ENCODE measurements at places on chromosomes 11 and 22. TPM values are rescaled to one million over a fixed set of nuclear protein-coding genes. Genes with fewer than 3 reads are reported as not detected.

DNA sequence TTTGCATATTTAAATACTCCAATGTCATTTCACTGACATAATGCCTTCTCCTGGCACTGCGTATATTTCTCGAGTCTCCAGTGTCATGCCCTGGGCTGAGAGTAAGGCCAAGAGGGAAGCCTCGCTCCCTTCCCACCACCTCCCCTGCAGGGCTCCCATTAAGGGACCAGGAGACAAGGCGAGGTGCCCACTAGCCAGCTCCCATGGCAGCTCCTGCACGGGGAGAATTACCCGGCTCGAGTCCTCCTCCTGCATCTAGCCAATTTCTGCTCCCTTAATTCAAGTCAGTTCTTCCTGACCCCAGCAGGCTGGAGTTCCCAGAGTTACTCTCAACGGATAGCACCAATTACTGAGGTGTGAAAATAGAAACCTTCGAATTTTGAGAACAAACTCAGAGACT, 31.9 kb downstream of the OPCML start:
- no peak overlapping the region for H3K4me3 ChIP-seq
- H3K4me1 ChIP-seq, result no peaks in the 10 kb centered on the region
- no peaks in the 10 kb centered on the region for H3K36me3 ChIP-seq
- no peaks in the 10 kb centered on the region for H3K27me3 ChIP-seq
- no peak for DNase-seq
- no peak overlapping the region for H3K27ac ChIP-seq

DNA sequence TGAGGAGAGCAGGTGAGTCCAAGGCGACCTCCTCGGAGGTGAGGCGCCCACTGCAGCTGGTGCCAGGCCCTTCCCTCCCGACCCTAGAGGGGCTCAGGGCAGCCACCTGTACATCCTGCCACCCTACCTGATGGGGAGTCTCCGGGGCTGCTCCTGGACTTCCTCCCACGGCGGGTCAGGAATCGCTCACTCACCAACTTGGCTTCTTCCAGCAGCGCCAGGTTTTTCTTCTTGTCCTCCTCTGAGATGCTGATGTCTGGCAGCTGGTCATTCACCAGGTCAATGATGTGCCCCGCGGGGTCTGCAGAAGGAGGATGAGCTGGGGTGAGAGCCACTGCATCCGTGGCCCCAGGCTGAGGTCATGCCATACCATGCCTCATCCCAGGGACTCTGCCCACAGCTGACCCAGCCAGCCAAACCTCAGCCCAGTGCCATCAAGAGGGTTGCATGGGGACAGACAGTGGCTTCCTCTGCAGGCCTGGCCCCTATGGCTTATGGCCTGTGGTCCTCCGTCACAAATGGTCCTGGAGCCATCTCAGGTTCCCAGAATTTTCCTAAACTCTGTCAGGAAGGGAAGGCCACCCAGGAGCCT, 61.0 kb upstream of the LYVE1 start:
- H3K27ac ChIP-seq, result no peak overlapping the region
- H3K4me1 ChIP-seq, result peaks cover 14% of the 10 kb centered on the region
- no peaks in the 10 kb centered on the region for H3K36me3 ChIP-seq
- H3K4me3 ChIP-seq, result no peak overlapping the region

DNA sequence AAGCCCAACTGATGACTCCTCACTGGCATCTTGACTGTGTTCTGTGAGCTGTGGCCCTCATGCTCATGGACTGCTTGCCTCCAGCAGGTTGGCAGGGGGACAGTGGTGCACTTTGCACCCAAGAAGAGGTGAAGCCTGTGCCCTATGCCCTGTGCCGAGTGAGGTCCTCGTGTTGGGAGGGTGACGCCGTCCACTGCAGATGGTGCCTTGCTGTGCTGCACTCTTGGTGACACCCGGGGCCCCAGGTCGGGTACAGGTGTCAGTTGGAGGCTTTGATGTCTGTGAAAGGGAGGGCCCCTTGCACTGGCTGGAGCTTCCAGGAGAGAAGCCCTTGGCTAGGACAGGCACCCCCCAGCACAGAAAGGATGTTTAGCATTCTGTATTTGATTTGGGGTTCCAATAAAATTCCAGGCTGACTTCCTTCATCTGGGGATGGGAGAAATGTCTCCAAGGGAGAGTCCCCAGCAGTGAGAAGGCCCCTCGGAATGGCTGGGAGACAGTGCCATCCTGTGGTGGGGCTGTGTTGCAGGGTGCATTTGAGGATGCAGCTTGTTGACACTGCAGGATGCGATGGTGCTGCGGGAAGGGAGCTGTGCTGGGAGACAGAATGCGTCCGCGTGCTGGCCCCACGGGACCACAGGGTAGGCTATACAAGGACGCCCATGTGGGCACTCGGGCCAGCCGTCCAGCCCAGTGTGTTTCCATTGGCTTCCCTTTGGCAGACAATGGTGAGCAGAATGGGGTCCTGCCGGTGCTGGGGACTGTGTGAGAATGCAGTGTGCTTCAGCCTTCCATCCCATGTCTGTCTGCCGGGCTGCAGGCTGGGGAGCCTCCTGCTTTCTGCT, 2.5 kb upstream of the ZDHHC8 start:
- no peak for DNase-seq
- H3K36me3 ChIP-seq, result no peaks in the 10 kb centered on the region
- no peak overlapping the region for H3K27ac ChIP-seq
- H3K4me1 ChIP-seq, result peaks cover 15% of the 10 kb centered on the region
- no peak overlapping the region for H3K4me3 ChIP-seq

GRCh38 chr11:77019976-77020595, 14.1 kb upstream of the B3GNT6 start:
- no peak overlapping the region for H3K27ac ChIP-seq
- no peaks in the 10 kb centered on the region for H3K27me3 ChIP-seq
- H3K36me3 ChIP-seq, result no peaks in the 10 kb centered on the region
- no peak for DNase-seq
- H3K4me3 ChIP-seq, result no peak overlapping the region

DNA sequence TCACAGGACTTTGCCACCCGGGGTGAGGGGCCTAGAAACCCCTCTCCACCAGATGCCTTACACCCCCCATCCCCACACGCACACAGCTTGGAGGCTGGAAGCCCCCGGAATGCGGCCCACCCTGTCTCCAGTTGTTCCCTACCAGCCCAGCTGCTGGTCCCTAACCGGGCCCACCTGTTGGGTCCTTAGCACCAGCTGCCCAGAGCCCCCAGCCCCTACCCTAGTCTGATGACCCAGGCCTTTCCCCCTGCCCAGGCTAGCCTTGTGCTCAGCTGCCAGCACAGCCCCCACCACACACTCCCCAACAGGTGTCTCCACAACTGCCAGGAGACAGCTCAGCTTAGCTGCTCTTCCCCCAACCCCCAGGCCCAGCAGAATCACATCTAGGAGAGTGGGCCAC, 67.1 kb downstream of the CDKN1C start:
- no peak overlapping the region for H3K27ac ChIP-seq
- no peaks in the 10 kb centered on the region for H3K4me1 ChIP-seq
- H3K27me3 ChIP-seq, result no peaks in the 10 kb centered on the region
- DNase-seq, result no peak
- H3K36me3 ChIP-seq, result no peaks in the 10 kb centered on the region

- H3K27me3 ChIP-seq, result no peaks in the 10 kb centered on the region
- no peak overlapping the region for H3K27ac ChIP-seq
- no peaks in the 10 kb centered on the region for H3K4me1 ChIP-seq
- no peak for DNase-seq
- H3K4me3 ChIP-seq, result no peak overlapping the region
- H3K36me3 ChIP-seq, result no peaks in the 10 kb centered on the region
Measured at GRCh38 chr11:16902781-16903378, 111.3 kb downstream of the PLEKHA7 start.

DNA sequence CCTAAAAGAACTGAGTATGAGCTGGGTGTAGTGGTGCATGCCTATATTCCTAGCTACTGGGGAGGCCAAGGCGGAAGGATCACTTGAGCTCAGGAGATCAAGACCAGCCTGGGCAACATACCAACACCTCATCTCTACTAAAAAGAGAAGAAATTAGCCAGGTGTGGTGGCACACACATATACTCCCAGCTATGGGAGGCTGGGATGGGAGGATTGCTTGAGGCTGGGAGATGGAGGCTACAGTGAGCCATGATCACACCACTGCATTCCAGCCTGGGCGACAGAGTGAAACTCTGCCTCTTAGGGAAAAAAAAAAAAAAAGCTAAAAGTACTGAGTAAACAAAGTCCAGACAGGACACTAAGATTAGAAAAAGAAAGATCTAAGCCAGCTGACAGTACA, 3.5 kb upstream of the HTR3B start:
- H3K4me1 ChIP-seq, result no peaks in the 10 kb centered on the region
- no peak overlapping the region for H3K27ac ChIP-seq
- no peak overlapping the region for H3K4me3 ChIP-seq
- no peaks in the 10 kb centered on the region for H3K27me3 ChIP-seq

GRCh38 chr11:76978239-76978638, 56.0 kb upstream of the B3GNT6 start:
- no peaks in the 10 kb centered on the region for H3K36me3 ChIP-seq
- no peak overlapping the region for H3K4me3 ChIP-seq
- no peak for DNase-seq
- no peaks in the 10 kb centered on the region for H3K4me1 ChIP-seq
- H3K27me3 ChIP-seq, result no peaks in the 10 kb centered on the region
- H3K27ac ChIP-seq, result no peak overlapping the region

DNA sequence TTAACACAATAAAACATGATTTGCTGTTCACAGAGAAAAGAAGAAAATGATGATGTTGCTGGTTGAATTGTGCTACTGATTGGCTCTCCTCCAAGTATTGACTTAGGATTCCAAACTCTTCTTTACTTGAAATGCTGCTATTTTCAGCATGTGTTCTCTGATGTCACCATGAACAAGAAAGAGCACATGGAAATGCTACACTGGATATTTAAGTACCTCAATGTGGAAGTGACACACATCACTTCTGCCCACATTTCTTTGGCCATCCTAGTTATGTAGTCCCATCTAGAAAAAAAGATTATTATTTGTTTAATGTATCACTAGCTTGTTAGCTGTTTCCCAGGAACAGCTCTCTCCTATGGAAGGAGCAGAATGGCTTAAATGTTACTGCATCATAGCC, 27.2 kb downstream of the OR52B2 start:
- no peaks in the 10 kb centered on the region for H3K27me3 ChIP-seq
- DNase-seq, result no peak
- H3K27ac ChIP-seq, result no peak overlapping the region
- no peaks in the 10 kb centered on the region for H3K4me1 ChIP-seq
- no peaks in the 10 kb centered on the region for H3K36me3 ChIP-seq
- no peak overlapping the region for H3K4me3 ChIP-seq

DNA sequence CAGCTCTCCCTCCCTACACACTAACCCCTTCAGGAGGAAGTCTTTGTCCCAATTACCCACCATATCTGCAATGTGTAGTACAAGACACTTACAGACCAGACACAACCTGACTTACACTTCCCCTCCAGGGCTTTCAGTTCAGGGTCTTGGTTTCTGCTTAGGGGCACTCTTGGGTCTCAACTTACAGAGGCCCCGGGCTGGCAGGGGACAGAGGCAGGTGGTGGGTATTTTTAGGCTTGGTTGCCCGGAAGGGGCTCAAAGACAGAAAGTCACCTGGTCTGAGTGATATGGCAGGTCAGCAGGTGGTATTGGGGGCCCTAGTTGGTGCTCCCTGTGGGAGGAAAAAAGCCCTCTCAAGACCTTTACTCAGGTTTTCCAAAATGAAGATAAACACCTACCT, 3.4 kb upstream of the TMEM184B start:
- no peak overlapping the region for H3K4me3 ChIP-seq
- DNase-seq, result no peak
- H3K4me1 ChIP-seq, result no peaks in the 10 kb centered on the region
- no peaks in the 10 kb centered on the region for H3K36me3 ChIP-seq

- H3K27me3 ChIP-seq, result no peaks in the 10 kb centered on the region
- H3K27ac ChIP-seq, result no peak overlapping the region
- DNase-seq, result peak; percentile 23
- no peaks in the 10 kb centered on the region for H3K36me3 ChIP-seq
- H3K4me1 ChIP-seq, result no peaks in the 10 kb centered on the region
Measured at GRCh38 chr11:15327786-15328231, 213.1 kb downstream of the INSC start.

DNA sequence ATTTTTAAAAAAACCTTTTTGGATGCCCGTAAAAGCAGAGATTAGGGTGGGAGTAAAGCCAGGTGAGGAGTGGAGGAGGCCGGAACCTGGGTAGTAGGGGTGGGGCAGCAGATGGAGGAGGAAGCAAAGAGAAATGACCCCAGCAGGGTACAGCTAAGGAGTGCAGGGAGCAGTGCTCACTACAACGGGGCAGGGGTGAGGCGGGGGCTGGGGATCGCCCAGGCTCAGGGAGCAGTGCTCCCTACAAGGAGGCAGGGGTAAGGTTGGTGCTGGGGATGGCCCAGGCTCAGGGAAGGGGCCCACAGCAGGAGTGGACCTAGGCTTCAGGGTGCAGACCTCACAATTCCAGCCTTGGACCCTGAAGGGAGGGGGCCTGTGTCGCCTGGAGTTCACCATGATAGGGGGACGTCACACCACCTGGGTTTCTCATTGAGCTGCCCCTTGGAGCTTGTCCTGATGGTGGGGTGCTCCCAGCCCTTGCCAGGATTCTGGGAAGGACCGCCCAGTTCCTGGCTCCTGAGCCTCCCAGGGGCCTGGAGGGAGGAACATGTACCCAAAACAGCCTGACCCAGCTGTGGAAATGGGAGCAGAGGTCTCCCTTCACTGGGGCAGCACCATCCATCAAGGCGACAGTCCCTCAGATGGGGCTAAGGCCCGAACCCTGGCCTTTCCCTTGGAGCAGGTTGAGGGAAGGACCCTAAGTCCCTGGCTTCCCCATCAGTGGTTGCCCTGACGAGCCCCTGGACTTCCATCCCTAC, 2.9 kb upstream of the PNPLA2 start:
- H3K36me3 ChIP-seq, result no peaks in the 10 kb centered on the region
- H3K4me3 ChIP-seq, result no peak overlapping the region
- DNase-seq, result no peak

DNA sequence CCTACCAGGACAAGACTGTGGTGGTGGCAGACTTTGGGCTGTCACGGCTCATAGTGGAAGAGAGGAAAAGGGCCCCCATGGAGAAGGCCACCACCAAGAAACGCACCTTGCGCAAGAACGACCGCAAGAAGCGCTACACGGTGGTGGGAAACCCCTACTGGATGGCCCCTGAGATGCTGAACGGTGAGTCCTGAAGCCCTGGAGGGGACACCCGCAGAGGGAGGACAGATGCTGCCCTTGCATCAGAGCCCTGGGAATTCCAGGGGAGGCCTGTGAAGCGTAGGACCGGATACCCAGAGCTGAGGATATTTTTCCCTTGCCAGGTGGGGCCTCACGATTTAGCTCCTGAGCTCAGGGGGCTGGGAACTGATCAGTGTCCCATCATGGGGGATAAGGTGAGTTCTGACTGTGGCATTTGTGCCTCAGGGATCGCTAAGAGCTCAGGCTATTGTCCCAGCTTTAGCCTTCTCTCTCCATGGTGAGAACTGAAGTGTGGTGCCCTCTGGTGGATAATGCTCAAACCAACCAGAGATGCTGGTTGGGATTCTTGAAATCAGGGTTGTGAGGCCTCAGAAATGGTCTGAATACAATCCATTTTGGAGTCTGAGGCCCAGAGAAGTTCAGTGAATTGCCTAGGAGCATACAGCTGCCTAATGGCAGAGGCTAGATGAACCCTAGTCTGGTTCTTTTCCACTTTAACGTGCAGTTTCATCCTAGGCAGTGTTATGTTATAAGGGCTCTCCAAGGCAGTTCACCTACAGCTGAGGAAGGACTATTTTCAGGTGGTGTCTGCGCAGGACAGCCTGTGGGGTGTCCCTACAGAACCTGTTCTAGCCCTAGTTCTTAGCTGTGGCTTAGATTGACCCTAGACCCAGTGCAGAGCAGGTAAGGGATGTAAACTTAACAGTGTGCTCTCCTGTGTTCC, 19.5 kb downstream of the PIK3IP1 start:
- H3K36me3 ChIP-seq, result no peaks in the 10 kb centered on the region
- peak; percentile 56 for DNase-seq
- peak overlapping the region; percentile 55 for H3K27ac ChIP-seq
- H3K4me3 ChIP-seq, result no peak overlapping the region
- no peaks in the 10 kb centered on the region for H3K4me1 ChIP-seq

The MFRP gene
- not detected for total RNA-seq

The NEU3 gene
- 15.8 TPM for total RNA-seq
